EL (cell line): ENCODE measurements at places on chromosomes 12 and 14.
A peak's percentile ranks its signal among the peaks of the same experiment; 100 is the strongest.

DNA sequence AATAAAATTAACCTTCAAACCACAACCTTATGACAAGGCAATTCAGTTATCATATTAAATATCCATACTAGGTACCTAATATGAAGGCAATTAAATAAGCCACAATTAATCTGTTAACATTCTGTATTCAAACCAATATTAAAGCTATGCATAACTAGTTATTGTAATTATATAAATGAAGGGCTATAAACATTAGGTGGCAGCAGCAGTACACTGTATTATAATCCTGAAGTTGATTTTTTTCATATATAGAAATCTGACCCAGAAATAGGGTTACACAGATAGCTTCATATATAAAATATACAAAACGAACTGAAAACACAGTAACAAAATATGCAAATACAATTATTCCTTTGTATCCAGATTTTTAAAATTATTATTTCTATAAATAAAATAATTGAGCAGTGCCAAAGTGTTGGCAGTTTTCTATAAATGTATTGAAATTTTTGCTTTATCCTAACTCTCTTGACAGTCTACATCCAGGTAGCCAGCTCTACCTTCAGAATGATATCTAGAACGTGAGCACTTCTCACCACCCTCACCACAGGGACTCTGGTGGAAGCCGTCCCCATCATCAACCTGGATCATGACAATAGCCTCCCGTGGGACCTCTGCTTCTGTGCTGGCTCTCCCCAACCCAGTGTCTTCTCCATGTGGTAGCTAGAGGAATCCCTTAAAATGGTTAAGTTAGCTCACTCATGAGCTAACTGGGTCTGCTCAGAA is 136.2 kb downstream of the MED13L start:
- no peak for DNase-seq

- no peak for DNase-seq
These were observed 73.8 kb downstream of the NTF3 start for GRCh38 chr12:5505751-5506150.

- no peak for DNase-seq
These were observed 238.8 kb downstream of the PPFIA2 start for GRCh38 chr12:81520064-81520945.

DNA sequence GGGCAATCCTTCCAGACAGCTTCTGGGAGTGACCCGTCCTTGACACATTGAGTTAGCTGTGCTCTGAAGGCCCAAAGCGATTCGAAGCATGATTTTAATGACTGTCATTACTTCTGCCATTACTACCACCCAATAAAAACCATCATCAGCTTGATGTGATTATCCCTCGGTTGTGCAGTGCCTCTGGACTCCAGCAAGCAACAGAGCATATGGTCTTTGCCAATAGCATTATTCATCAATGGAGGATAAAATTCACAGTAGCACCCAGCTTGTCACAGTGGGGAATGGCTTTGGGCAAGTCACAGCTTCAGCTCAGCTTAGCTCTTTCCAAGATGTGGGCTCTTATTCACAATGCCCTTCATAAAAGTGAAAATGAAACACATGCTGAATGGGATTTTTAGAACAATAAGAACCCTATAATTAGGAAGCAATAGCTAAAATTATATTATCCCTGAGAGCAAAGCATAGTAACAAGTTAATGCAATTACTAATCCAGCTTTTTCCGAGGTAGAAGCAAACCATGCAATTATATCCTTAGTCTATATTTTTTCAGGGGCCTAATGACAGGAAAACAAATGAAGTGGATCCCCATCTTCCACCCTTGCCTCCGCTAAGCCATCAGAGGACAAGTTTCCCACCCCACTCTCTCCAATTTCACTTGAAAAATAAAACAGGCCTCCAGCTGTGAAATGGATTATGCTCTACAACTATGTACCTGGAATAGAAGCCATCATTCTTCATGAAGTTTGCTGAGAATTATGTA is 163.0 kb upstream of the EEA1 start:
- DNase-seq: no peak

GRCh38 chr12:20189767-20190166 is 178.6 kb upstream of the PDE3A start:
- no peak for DNase-seq

DNA sequence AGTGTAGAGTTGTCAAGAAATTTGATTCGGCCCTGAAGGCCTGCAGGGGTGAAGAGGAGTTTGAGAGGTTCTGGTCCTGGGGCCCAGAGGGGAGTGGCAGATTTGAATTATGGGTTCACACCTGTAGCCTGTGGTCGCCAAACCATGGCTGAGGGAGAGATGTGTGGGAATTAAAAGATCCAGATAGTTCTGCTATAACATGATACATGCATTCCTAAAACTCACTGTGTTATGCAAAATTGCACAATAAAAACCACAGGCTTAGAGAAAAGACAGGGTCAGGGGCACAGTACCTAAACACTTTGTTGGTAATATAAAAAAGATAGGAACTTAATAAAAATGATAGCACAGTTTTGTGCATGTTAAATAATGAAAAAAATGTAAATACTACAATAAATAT is 106.2 kb downstream of the TMEM30B start:
- peak; percentile 73 for DNase-seq
